ENCODE measurements at places on chromosomes 6 and 20.
A peak's percentile ranks its signal among the peaks of the same experiment; 100 is the strongest.

GRCh38 chr6:31794866-31795615, 511 bp downstream of the VARS1 start:
- DNase-seq = no peak

DNA sequence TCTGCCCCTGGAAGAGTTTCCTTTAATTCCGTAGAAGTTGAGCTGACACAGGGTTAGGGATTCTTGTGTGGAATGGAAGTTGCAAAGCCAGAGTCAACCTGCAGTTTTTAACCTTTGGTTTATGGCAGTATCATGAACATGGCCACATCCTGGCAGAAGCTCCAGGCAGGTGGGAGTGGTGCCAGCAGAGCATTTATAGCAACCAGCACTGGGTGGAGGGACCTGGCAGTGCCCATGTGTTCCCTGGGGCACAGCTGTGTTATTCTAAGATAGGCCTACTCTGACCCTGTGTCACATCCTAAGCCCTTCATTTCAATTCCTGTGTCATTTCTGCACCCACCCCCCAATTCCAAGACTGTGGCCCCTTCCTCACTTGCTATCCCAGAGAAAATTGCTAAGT, 26.1 kb upstream of the ZNF831 start:
- DNase-seq = no peak

- DNase-seq = no peak
These were observed 85.8 kb downstream of the SRC start for GRCh38 chr20:37431786-37432185.

DNA sequence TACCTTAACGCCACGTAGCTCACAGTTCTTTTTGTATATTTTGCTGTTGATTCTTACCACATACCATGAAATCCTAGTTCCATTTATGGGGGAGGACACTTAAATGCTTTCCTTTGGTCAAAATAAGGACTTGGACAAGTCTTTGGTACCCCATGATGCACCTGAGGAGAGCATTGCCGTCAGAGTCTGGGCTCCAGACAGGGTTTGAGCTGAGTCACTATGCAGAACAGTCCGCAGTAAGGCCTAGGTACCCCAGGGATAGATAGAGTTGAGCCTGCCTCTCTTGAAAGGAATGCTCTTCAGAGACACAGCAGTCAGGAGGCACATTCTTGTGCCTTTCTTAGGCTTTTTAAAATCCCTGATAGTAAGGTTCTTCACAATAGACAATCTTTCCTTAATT, 6.0 kb downstream of the PARD6B start:
- no peak for DNase-seq

GRCh38 chr20:1328680-1329330, at the start of gene SDCBP2:
Gene SDCBP2 (minus strand): TSS chr20:1329139. CDS start chr20:1320416, 8,723 bp downstream.
- DNase-seq = no peak

- DNase-seq = no peak
These were observed 452.7 kb downstream of the PREX1 start for GRCh38 chr20:48374991-48375595.

GRCh38 chr6:35317483-35318195, 20.0 kb downstream of the DEF6 start:
- DNase-seq = no peak

GRCh38 chr6:120378582-120379220, 955.6 kb downstream of the TBC1D32 start:
- no peak for DNase-seq

DNA sequence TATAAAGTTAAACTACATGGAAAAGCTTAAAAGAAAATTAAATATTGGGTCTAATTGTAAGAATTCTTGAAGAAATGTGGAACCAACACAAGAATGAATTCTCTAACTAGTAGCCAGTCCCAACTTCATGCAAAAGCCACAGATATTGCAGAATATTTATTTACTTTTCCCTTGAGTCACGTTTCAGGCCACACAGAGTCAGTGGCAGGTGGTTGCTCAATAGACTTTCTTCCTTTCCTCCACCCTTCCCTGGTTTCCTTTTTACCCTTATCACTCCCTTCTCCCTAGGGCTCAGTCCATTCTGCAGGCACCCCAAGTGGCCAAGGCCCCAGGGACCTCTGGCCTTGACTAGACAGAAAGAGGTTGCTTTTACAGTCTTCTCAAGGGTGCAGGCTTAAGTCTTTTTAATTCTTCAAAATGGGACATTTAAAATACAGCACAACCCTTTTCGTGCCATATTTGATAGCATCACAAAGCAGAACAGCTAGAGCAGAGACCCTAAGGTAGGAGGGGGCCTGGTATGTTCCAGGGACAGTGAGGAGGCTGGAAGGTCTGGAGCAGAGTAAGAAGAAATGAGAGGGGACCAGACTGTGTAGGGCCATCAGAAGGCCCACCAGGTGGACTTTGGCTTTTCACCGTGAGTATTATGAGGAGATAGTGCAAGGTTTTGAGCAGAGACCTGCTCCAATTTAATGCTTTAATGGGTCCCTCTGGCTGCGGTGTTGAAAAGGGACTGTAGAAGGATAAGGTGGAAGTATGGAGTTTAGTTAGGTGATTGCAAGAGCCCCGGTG, 65.0 kb downstream of the HDDC2 start:
- DNase-seq = no peak

DNA sequence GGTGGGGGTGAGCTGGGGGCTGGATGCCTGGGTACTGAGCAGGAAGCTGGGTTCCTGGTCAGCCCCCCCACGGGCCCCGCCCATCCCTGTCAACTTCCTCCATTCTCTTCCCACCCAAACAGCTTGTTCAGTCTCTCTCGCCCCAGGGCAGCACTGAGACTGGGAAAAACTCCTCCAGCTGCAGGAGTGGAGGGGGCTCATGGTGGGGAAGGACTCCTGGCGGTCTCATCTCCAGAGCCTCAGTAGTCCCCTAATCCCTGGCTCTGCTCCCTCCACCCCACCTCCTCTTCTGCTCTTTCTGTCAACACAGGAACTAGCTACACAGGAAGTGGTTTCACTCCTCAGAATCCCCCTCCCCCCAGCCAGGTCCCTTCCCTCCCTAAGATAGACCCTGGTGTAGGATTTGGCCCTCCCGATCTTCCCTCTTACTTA, at the start of gene GPSM3:
GPSM3 (minus strand) TSS at position 36 of the 432 bp plus-strand sequence. CDS start 130 bp downstream, outside the sequence.
- DNase-seq = no peak

GRCh38 chr6:32129297-32130088, 595 bp downstream of the FKBPL start:
- no peak for DNase-seq

DNA sequence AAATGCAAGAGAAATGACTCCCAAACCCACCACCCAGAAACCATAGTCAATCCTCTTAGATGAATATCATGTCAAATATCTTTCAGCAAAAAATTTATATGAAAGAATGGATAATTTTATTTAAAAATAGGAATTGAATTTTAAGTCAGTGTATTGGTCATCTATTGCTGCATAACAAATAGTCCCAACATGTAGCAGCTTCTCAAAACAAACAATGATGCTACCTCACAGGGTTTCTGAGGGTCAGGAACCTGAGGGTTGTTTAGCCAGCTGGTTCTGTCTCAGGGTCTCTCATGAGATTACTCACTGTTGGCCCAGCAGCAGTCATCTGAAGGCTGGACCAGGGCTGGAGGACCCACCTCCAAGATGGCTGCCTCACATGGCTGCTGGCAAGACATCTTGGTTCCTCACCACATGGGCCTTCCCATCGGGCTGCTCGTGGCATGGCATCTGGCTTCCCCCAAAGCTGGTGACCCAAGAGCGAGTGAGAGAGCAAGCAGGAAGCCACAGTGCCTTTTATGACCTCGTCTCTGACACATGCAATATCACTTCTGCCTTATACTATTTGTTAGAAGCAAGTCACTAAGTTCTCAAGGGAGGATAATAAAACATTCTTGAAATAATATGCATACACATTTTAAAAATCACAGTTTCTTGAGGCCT, 36.3 kb downstream of the BANF2 start:
- DNase-seq = no peak

DNA sequence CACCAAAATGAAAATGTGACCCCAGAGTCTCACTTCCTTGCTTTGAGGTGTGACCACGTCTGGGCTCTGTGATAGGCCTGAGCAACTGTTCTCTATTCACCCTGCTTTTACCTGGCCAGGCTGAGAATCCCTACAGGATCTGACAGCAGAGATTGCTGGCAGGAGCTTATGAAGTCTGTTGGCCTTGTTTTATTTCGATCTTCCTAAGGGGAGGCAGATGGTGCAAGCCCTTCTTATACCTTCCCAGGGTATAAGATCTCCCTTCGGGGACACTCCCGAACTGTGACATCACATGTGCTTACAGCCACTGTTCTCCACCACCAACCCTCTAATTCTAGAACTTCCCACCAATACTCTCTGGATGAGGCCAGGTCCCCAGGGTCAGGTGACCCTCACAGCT, 26.8 kb downstream of the MYT1 start:
- DNase-seq = no peak

- DNase-seq = no peak
These were observed 134.2 kb upstream of the IFNGR1 start for GRCh38 chr6:137353346-137353745.

DNA sequence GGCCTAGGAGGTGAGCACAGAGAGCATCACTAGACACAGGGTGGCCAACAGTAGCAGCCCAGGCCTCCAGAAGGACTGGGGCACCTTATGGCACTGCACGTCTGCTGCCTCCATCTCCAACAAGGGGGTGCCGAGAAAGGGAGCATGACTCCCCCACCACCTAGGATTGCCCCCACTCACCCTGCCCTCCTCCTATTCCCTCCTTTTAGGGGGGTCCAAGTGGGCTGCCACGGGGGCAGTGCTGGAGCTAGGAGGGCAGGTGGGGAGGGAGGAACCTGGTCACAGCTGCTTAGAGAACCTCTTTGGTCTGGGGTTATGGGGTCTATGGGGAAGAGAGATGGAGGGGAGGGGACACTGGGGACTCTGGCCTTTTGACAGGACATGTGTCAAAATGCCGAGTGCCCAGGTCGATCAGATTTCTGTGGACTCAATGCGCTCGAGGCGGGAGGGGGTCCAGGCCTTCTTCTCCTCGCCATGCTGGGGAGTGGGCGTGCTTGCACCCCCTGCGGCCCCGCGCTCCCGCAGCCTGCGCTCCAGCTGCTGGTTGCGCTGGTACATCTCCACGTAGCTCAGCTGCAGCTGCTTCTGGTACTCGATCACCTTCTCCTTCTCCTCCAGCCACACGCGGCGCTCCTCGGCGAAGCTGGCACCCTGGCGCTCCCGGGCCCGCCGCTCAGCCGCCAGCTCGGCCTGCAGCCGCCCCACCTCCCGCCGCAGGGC, 4.5 kb upstream of the FASTKD5 start:
- DNase-seq = no peak

DNA sequence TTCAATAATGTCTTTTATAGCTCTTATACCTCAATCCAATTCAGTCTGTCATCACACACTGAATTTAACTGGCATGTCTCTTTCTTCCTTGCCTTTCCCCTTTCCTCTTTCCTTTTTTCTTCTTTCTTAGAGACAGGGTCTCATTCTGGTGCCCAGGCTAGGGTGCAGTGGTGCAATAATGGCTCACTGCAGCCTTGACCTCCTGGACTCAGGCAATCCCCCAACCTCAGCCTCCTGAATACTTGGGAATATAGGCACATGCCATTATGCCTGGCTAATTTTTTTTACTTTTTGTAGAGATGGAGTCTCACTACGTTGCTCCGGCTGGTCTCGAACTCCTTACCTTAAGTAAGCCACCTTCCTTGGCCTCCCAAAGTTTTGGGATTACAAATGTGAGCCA, 65.9 kb downstream of the CBFA2T2 start:
- DNase-seq = no peak

DNA sequence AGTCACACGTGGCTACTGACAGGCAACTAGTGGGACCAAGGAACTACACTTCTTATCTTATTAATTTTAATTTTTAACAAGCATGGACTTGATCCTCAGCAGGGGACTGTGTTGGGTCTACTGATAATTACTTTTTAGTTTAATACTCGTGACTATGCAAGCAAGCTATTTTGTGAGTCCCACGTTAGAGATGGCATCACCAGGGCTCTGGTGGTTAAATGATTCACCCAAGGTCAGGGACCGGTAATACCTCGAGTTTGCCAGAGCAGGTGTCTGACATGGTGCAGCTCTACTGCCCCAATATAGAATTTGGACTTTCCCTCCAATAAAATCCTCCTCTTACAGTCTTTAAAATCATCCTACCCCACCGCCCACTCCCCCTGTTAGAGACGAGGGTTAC, 98.6 kb upstream of the RIN2 start:
- no peak for DNase-seq

- DNase-seq = no peak
These were observed 107.8 kb upstream of the CD93 start for GRCh38 chr20:23193801-23194384.

- no peak for DNase-seq
These were observed 55.6 kb downstream of the ZNF292 start for GRCh38 chr6:87210979-87211378.

DNA sequence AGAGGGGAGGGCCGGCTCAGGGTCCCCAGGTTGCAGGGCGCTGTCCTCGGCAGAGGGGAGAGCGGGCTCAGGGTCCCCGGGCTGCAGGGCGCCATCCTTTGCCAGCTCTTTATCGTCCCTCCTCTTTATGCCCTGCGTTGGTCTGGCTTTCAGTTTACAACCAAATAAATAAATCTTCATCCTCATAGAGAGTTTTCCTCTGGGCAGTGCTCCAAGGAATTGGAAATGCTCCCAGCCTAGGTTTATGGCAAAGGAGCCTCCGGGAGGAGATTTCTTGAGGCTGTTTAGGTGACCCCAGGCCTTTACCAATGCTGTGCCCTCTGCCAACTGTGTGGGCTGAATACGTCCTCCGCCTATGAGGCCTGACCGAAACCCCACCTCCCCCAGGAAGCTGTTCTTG, 60.2 kb downstream of the CHMP4B start:
- DNase-seq = no peak

DNA sequence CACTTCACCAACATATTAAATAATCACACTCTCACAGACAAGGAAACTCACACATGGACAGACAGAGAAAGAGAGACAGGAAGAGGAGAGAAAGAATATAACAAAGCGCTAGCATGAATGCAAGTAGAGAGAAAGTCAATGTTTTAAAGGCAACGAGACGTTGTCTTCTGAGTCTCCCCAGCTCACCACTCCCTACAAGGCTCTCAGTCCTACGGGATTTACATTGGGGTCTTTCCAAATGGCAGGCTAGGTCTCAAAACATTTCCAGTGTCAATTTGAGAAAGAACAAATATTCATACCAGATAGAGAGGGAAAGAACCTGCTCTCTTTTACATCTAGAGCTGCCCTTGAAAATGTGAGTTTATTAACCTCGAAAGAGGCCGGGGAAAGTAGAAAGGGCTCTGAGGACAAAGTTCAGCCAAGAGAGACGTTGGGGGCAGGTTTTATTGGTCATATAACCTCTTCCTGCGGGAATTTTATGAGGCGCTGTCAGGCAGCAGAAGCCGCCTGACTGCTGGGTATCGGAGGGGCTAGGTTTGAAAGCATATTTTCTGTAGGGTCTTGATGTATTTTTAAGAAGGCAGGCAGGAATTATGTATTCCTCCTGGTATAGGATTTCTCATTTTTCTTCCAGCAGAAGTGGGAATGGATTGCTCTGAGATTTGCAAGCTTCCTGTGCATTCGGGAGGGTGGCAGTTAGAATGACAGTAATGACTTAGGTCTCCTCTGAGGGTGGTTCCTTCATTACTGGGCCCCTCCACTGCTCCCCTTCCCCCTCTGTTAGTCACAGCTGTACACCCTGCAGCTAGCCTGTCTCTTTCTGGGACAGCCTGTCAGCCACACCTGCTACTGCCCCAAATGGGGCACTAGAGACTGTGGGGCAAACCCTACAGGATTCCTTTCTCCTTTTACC, 34.4 kb upstream of the KIF16B start:
- DNase-seq = no peak

- peak; percentile 25 for DNase-seq
These were observed 1.7 kb downstream of the SLC22A23 start for GRCh38 chr6:3455147-3455568.
